ENCODE measurements at places on chromosomes 12 and 14.
A peak's percentile ranks its signal among the peaks of the same experiment; 100 is the strongest.

- no peak for DNase-seq
Measured at GRCh38 chr12:52437508-52437907, 3.3 kb upstream of the KRT75 start.

DNA sequence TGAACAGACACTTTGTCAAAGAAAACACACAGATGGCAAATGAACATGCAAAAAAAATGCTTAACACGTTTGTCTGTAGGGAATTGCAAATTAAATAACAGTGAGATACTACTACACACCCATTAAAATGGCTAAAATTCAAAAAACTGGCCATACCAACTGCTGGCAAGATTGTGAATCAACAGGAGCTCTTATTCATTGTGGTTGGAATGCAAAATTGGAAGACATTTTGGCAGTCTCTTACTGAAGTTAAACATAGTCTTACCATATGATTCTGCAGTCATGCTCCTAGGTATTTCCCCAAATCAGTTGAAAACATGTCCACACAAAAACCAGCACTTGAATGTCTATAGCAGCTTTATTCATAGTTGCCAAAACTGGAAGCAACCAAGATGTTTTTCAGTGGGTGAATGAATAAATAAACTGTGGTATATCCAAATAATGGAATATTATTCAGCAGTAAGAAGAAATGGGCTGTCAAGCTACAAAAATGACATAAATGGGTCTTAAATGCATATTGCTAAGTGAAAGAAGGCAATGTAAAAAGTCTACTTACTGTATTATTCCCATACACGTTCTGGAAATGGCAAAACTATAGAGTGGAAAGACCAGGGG is 91.4 kb downstream of the PLEKHA5 start:
- no peak for DNase-seq

DNA sequence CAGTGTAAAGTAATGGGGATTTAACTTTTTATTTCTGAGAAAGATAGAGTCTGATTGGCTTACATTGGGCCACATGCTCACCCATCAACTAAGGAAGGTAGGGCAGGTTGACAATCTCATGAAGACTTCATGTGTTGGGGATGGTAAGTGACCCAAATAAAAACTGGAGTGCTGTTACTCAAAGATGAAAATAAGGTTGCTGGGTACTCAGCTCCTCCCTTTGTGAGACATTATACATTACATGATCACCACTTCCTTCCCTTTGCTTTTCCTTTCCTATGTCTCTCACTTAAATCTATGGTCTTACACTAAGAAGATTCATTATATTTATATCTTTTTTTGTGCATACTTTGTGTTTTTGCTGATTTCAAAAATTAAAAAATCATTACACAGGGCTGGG is 224.0 kb upstream of the PLXNC1 start:
- DNase-seq, result no peak

- no peak for DNase-seq
Measured at GRCh38 chr14:23392613-23393012, 15.5 kb downstream of the MYH6 start.

DNA sequence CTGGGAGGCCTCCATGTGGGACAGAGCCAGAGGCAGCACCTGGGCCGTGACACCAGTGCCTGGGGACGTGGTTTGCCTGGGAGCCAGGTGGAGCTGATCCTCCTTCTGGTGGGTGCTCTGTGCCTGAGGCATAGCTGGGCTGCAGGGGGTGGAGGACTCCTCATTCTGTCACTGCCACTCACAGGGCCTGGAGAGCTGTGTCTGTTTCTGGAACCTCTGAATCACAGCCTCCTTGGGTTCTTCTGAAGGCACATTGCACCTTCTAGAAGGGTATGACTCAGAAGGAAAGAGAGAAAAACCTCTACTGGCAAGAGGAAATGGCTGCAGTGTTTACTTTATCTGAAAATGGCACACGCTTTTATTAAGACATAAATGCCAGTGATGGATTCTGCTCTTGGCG is 659.8 kb downstream of the VRK1 start:
- DNase-seq, result no peak

DNA sequence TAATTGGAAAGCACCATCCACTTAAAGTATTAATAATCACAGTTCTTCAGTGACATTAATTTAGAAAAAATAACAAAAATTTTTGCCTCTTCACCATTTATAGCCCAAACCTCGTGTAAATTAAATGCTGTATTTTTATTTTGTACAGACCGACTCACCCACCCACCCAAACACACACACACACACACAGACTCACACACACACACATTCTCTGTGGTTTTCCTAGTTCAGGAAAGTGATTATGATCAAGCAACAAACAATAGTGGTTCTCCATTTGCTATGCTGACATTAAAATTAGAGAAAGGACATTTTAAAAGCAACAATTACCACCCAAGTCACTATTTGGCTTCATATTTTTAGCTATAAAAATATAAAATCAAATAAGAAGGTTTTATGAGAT is 112.5 kb upstream of the FLRT2 start:
- no peak for DNase-seq

DNA sequence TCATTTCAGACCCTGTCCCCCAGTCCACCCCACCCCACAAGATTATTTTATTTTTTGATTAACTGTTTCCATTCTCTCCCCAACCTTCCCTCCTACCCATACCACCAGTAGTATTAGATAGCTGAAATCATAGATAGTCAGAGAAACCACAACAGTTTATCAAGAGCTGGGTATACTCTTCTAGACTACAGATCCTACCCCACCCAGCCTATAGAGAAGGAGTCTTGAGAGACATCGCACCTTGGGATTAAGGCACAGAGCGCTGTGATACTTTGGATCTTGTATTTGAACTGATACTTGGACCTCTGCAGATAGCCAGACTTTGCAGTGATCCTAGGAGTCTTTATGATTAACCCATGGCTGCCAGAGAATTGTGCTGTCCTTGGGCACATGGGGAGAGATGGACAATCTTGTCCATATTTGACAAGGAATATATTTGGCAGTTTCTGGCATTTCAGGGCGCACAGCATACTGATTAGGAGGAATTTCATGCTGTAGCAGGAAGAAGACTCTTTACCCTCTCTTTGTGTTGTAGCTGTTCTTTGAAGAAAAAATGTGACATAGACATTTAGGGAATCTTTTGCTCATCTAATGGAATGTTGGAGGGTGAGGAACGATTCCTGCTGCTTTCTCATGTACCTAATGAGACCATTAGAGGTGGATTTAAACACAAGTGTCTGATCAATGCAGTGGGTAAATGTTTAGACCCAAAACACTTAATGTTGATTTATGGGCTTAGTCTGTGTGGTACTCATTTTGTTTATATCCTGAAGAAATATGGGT is 982 bp downstream of the RBMS2 start:
- DNase-seq, result peak; percentile 51

- peak; percentile 89 for DNase-seq
Measured at GRCh38 chr12:22275843-22276242, 58.7 kb downstream of the ST8SIA1 start.

DNA sequence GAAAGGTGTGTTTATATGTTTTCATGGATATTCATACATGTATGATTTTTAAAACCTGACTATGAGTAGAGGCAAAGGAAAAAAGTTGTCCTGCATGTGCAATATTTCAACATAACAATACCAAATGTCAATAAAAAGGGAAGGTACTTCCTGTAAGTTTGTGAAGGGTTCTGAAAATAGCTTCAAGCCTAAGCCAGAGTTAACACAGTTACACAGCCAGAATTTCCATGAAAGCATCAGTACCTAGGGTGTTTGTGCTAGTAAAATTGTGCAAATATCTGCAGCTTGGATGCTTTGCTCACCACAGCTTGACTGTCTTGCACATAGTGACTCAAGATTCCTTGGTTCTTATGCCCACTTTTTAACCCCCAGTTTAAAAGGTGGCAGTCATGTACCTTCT is 193.1 kb upstream of the FAR2 start:
- no peak for DNase-seq

DNA sequence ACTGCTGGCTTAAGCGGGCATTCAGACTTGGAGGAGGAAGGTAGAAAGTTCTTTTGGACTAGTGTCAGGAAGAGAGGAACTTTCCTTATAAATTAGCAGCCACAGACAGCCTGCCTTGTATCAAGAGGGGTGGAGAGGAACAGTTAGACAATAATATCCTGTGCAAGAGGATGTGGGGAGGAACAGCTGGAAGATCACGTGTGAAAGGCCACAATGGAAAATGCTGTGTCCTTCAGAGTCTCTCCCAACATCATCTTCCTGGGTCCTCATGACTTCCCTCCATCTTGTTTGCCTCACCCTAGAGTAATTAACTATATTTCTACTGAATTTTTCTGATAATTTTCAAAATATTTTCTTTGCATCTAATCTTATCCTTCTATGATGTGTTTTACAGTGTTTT is 117.4 kb downstream of the MGAT4C start:
- no peak for DNase-seq

DNA sequence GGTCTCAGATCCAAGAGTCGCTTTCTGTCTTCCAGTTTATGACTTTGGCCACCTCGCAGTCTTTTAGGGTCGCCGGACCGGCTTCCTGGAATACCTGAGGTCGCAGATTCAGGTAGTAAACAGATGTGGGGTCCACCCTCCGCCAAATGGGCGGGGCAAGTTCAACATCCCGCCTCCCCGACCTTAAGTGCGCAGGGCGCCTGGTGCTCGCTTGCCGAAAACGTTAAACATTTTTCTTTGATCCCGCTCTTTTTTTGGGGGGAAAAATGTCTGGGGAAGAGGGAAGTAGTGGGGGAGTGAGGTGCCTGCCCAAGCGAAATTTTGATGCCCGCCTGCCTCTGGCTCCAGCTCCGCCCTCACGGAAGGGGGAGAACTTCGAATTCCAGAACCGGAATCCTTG is 73.9 kb upstream of the TBX5 start:
- DNase-seq, result no peak

GRCh38 chr12:104622928-104623327 is 166.2 kb downstream of the CHST11 start:
- DNase-seq, result no peak

- DNase-seq, result no peak
Measured at GRCh38 chr14:82915381-82915780, 1381.7 kb upstream of the SEL1L start.

DNA sequence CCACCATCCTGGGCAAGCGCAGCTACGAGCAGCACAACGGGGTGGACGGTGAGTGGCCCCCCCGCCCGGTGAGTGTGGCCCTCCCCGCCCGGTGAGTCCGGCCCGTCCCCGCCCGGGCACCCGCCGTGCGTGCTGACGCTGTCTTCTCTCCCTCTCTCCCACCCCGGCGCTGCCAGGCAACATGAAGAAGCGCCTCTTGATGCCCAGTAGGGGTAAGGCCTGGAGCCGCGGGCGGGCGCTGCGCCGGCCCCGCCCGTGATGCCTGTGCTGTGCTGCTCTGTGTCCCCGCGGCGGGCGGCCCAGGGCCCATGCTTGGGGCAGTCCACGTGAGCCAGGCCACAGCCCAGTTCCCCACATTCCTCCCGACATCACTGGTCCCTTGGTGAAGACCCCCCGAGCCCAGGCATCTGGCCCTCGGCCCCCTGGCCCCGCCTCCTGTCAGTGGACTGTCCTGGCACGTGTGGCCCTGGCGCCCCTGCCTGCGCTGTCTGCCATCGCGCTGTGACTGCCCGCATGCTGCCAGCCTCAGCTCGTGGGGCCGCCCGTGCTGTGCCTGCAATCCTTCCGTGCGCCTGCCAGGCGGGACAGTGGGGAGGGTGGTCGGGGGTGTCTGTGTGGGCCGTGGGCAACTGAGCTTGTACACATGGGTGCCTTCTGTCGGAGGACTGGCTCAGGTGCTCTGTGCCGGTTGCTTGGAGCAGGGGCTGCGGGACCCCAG is 7.9 kb upstream of the CRIP2 start:
- no peak for DNase-seq

GRCh38 chr14:81454572-81455218 is 54.6 kb upstream of the STON2 start:
- DNase-seq, result no peak

DNA sequence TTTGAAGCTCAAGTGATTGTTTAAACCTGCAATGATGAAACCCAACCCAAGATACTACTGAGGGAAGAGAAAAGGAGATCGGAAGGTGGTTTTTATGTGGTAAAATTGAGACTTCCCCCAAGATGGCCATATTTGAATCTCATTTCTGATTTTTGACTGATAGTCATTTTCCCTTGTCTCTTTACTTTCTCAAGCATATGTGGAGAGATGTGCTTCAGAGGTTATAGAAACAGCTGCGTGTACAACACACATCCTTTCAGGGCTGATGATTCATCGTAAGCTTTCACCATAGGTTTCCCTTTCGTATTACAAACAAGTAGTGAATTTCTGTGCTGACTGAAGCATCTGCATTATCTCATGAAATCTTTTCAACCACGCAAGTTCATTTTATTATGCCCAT is 276.2 kb downstream of the EMP1 start:
- no peak for DNase-seq

- peak; percentile 19 for DNase-seq
Measured at GRCh38 chr14:91059576-91060350, 678 bp downstream of the RPS6KA5 start.

DNA sequence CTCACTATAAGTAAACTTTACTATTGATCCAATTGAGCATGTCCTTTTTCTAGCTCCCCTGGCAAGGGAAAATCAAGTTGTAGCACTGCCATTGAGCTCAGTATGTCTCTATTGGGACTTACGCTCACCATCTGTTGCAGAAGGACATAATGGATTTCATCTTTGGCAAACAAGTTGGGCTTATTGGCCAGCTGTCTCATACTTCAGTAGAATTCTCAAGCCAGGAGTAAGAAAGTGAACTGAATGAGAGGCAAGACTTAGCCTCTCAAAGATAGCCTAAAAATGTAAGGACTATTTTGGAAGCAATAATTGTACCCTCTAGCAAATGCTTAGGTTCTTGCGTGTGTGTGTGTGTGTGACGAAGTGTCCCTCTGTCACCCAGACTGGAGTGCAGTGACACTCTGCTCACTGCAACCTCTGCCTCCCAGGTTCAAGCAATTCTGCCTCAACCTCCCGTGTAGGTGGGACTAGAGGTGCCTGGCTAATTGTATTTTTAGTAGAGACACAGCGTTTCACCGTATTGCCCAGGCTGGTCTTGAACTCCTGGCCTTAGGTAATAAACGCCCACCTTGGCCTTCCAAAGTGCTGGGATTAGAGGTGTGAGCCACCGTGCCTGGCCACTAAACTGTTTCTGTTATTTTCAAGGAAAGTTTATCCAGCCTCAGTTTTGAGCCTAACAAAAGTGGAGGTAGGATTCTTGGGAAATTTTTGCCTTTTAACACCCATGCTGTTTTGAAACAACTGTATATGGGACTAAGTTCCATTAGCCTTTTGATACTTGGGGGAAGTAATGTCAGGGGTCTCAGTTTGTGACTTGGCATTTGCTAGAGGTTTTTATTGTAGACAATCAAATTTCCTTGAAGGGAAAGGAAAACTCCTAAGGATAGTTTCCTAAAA is 7.0 kb downstream of the HNRNPA1 start:
- DNase-seq, result no peak

DNA sequence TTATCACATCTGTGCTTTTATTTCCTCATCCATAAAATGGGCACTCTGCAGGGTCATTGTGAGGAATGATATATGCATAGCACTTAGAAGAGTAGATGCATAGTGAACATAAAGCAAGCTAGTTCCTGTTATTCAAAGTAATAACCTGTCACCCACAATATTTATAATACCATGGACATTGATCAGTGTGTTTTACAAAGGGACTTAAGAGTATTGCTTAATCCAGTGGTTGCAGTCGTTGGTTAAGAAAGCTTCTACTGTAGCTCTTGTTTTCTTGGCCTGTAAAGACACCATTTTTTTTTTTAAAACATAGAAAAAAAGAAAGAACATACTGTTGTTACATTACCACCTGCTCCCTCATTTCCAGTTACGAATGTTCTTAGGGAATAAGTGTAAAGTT is 13.1 kb downstream of the METAP2 start:
- DNase-seq, result no peak

- no peak for DNase-seq
Measured at GRCh38 chr14:53951243-53951626, 5.4 kb downstream of the BMP4 start.

Data from ACHN (cell line).